ENCODE measurements at places on chromosomes 16 and 17. TPM values are rescaled to one million over a fixed set of nuclear protein-coding genes. Genes with fewer than 3 reads are reported as not detected.

Gene GCGR
- polyA plus RNA-seq, result 8.3 TPM

Gene AIPL1
- not detected for polyA plus RNA-seq

Gene PIRT
- polyA plus RNA-seq, result not detected

Gene HSD17B2
- polyA plus RNA-seq, result 15.1 TPM

Gene TP53TG3C
- polyA plus RNA-seq, result not detected

Gene DPEP2
- 1.0 TPM for polyA plus RNA-seq

Gene SIAH1
- 51.1 TPM for polyA plus RNA-seq

Gene HOXB8
- 38.8 TPM for polyA plus RNA-seq

Gene SLC12A3
- 39.5 TPM for polyA plus RNA-seq

Gene IGF2BP1
- 12.9 TPM for polyA plus RNA-seq

Gene HYDIN
- 11.3 TPM for polyA plus RNA-seq

Gene KRT27
- not detected for polyA plus RNA-seq

Gene PRAC2
- polyA plus RNA-seq, result not detected

Gene HSF5
- 0.28 TPM for polyA plus RNA-seq

Gene TBC1D26
- 0.33 TPM for polyA plus RNA-seq

Gene TVP23A
- 2.6 TPM for polyA plus RNA-seq

Gene TANGO6
- polyA plus RNA-seq, result 5.9 TPM

Gene TSPAN10
- 2.3 TPM for polyA plus RNA-seq

Gene RASD1
- 0.80 TPM for polyA plus RNA-seq

Gene CCDC200
- 7.2 TPM for polyA plus RNA-seq

Gene ACSM3
- 125 TPM for polyA plus RNA-seq

Gene NT5C3B
- 99.0 TPM for polyA plus RNA-seq

Data from right renal cortex interstitium (tissue), 3 donors.